ENCODE measurements at places on chromosomes 16 and 17.

- DNase-seq = no peak
These were observed 10.6 kb upstream of the NUDT16L1 start for GRCh38 chr16:4682616-4683254.

DNA sequence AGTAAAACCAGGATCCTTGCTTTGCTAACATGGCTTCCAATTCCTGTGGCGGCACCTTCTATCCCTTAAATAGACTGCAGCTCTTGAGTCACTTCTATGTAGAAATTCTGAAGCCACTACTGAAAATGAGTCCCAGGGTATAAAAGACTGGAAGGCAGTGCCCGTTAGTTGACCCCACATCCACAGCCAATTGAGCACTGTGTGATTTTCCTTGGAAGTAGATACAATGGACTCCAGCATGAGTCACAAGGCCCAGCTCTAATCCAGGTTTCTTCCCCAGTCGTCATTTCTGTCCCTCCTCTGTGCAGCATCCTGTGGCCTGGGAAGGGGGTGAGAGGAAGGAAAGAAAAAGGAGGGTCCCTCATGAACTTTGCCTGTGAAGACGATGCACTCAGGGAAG, 69.5 kb downstream of the HLF start:
- DNase-seq = no peak

GRCh38 chr17:36034127-36034526, 16.4 kb upstream of the CCL23 start:
- no peak for DNase-seq

DNA sequence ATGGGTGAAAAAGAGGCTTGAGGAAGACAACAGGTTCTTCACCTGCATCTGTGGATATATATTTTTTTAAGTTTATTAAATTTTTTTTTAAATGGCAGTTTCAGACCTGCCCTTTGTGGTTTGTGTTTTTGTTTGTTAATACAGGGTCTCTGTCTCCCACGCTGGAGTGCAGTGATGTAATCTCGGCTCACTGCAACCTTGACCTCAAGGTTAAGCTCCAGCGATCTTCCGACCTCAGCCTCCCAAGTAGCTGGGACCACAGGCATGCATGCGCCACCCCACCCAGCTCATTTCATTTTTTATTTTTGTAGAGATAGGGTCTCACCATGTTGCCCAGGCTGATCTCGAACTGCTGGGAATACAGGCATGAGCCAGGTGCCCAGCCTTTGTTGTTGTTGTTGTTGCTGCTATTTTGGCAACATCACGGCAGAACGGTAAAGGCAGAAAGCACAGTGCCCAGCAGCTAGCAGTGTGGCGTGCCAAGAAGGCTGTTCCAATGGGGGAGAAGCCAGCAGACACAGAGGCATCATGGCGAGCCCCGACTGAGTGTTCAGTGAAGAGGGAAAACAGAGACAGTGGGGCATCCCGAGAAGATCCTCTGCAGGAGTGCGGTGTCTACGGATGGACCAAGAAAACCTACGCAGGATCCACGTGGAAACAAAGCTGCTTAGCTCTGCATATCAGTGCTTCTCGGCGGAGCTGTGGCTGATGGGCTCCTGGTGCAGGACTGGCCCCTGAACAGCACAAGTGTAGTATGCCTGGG, 19.6 kb downstream of the TMC6 start:
- no peak for DNase-seq

DNA sequence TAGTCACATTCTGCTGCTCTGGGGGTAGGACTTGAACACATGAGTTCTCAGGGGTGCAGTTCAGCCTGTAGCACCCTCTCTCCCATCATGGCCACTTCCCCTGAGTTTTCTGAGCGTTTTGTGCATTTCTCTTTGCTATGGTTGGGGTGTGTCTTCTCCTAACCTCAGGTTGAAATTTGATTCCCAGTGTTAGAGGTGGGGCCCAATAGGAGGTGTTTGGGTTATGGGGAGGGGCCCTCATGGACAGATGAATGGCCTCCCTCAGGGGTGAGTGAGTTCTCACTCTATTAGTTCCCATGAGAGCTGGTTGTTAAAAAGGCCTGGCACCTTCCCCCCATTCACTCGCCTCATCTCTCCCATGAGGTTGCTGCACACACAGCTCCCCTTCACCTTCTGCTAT, 101.1 kb downstream of the FOXL1 start:
- DNase-seq = no peak

GRCh38 chr16:23423496-23424049, 29.4 kb downstream of the COG7 start:
- no peak for DNase-seq

- no peak for DNase-seq
These were observed 34.5 kb upstream of the IL34 start for GRCh38 chr16:70611785-70612303.

- no peak for DNase-seq
These were observed 6.6 kb downstream of the PRSS8 start for GRCh38 chr16:31128711-31129567.

DNA sequence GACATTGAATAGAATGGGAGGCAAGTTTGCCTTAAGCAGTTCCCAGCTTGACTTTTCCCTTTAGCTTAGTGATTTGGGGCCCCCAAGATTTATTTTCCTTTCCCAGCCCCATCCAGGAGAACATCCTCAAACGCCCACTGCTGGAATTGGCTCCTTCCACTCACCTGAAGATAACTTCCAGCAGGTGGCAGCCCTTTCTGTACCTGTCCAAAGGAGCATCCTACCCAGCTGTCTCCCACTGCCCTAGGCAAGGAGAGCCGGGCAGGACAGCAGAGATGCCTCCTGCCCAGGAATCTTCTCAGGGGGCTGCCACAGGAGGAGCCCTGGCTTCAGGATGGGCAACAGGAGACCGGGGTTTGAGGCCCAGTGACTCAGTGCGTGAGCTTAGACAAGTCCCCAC, 6.4 kb downstream of the CACNG5 start:
- no peak for DNase-seq

DNA sequence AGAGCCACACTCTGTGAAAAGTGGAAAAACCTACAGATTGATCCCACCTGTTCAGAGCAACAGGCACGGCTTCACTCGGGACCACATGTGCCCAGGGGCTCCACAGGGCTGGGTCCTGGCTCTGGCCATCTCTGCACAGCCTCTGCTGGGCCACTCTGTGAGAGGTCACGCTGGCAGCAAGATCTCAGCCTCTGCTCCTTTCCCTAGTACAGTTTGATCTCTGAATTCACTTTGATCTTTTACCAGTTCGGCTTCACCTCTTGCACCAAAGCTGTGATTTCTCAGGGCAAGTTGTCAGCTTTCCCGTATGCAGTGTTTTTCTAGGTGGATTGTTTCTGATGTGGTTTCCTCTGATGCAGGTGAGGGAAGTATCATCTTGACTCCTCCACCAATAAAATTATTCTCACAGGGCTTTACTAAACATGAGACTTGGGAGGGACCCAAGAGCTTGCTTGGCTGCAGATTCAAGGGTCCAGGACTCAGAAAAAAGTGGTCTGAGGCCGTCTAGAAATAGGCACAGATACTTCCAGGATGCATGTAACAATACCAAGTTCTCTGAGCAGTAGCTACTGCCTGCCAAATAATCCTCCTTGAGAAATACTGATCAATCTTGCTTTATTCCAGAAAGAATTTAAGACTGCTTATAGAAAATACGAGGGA, 24.0 kb upstream of the ALDH3A1 start:
- peak; percentile 61 for DNase-seq

DNA sequence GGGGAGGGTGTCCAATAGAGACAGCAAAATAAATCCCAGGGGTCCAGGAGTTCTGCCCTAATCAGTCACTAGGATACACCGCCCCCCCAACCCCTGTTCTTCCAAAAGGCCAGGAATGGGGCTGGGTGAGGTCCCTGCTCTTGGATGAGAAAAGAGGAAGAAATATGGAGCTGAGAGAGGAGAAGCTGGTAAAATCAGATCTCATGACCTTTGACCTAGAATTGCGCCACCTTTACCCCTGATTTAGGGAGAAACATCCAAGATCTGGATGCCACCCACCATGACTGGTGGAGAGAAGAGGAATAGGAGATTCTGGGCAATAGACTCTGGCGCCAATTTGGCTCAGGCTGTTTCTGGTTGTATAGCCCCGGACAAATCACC, 707 bp upstream of the CACNB1 start:
- no peak for DNase-seq

- DNase-seq = no peak
These were observed 101.5 kb downstream of the CLEC16A start for GRCh38 chr16:11045846-11046245.

DNA sequence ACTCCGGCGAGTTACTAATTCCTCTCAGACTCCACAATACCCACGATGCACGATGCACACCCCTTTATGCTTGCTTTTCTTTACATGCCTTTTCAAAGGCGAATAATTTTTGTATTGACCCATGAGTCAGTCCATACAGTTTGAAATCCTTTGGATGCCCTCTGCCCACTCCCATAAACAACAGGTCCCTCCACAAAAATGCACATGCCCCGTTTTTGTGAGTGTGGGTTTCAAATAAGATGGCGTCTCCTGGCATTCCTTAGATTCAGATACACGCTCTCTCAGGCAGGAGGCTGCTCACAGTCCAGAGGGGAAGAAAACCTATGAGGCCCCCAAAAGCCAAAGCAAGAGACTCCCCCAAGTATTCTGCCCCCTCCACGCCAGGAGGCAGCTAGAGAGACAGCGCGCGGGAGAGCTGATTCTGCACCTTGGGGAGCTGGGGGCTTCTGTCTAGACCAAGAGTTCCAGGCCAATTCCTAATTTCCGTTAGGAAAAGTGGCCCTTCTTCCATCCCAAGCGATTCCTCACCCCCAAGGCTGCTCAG, 19.6 kb upstream of the HOXB9 start:
- DNase-seq = no peak

- no peak for DNase-seq
These were observed 661 bp downstream of the LRRC3C start for GRCh38 chr17:39927929-39928857.

DNA sequence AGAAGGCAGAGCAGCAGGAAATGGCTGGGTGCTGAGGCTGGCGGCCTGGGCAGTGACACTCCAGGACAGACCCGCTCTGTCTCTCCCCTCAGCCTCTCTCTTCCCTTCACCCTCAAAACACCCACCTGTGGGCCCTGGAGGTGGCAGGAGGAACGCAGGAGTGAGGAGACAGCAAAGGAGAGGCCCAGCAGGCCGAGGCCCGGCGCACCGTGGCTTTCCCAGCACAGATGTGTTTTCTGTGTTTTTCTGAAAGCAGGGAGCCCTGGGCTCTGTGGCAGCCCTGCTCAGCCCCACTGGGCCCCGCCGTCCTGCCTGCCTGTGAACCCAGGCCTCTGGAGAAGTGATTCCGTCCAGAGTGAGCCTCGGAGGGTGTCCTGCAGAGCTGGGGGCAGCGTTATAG, 30.5 kb downstream of the ZNF469 start:
- DNase-seq = no peak

DNA sequence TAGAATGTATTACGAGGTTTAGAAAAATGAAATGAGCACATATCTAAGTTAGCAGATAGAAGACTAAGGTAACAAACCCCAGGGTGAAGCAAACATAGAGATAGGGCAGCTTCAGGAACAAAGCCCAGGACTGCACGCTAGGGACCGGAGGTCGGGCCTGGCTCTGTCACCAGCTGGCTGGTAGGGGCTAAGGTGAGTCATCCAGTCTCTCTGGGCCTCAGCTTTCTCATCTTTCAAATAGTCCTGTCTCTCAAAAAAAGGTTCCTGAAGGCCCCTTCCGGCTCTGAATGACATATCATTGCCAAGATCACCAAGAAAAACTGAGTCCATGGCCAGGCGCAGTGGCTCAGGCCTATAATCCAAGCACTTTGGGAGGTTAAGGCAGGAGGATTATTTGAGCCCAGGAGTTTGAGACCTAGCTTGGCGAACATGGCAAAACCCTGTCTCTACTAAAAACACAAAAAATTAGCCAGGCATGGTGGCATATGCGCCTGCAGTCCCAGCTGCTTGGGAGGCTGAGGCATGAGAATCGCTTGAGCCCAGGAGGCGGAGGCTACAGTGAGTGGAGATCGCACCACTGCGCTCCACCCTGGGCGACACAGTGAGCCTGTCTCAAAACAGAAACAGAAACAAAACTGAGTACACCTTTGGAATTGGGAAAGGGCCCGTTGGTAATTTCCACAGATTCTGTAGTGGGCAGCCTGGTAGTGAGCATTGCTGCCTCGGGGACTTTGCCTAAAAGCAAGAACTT, 26.0 kb downstream of the PKD1L3 start:
- DNase-seq = no peak

DNA sequence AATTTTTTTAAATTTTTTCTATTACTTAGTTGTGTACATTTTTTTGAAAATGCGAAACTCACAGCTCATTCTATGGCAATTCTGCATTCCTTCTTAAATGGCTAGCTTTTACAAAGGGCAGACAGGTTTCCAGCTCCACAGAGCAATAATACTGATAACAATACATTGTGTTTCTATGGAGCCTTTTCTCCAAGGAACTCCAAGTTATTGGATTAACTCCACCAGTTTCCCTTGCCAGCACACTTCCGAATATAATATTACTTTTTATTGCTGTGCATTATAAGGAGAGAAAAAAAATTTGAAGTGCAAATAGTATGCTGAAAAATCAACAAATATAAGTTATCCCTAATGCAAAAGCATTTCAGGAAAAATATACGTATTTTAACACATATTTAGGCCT, 127.5 kb upstream of the PSMD7 start:
- DNase-seq = no peak

GRCh38 chr17:80861418-80861815, 130.2 kb upstream of the CHMP6 start:
- no peak for DNase-seq

DNA sequence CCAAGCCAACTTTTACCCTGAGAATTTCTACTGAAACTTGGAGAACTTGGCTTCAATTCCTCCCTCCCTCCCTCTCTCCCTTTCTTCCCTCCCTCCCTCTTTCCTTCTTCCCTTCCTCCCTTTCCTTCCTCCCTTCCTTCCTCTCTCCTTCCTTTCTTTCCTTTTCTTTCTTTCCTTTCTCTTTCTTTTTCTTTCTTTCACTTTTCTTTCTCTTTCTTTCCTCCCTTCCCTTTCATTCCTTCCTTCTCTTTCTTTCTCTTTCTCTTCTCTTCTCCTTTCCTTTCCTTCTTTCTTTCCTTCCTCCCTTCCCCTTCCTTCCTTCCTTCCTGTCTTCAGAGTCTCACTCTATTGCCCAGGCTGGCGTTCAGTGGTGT, 268.1 kb upstream of the SDK2 start:
- no peak for DNase-seq

- DNase-seq = no peak
These were observed 16.7 kb upstream of the BLMH start for GRCh38 chr17:30308406-30308805.

- no peak for DNase-seq
These were observed 3.8 kb upstream of the TBKBP1 start for GRCh38 chr17:47690121-47690520.

DNA sequence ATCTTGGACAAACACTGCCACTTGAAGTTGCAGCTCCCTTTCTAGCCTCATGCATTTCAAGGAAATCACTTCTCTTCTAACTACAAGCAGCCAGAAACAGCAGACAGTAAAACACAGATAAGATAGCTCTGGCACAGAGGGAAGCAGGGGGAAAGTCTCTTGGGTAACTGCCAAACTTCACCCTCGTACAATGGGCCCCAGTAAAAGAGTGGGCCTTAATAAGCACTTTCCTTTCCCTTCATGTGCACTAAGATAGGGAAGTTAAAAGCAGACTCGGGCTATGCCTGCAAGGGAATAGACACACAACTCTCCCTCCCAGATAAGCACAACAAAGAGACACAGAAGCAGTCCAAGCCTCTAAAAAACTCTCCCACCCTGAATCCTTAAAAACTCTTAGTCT, 4.2 kb upstream of the KRTAP4-5 start:
- no peak for DNase-seq

GRCh38 chr16:66906916-66907836, 11.5 kb downstream of the CDH16 start:
- no peak for DNase-seq

All from T-helper 1 cell (primary cell).